Pancreas (tissue), 10 donors: ENCODE measurements at places on chromosomes 2 and 18. TPM values are rescaled to one million over a fixed set of nuclear protein-coding genes. Genes with fewer than 3 reads are reported as not detected.

Gene ST6GAL2
- 0.05 TPM for polyA plus RNA-seq

Gene ACMSD
- 3.4 TPM for polyA plus RNA-seq

Gene RASGRP3
- polyA plus RNA-seq: 2.1 TPM

- DNase-seq: no peak
Observed at GRCh38 chr2:235864733-235865515, 303.3 kb downstream of the GBX2 start.
